ENCODE measurements at places on chromosomes 2 and 18.

DNA sequence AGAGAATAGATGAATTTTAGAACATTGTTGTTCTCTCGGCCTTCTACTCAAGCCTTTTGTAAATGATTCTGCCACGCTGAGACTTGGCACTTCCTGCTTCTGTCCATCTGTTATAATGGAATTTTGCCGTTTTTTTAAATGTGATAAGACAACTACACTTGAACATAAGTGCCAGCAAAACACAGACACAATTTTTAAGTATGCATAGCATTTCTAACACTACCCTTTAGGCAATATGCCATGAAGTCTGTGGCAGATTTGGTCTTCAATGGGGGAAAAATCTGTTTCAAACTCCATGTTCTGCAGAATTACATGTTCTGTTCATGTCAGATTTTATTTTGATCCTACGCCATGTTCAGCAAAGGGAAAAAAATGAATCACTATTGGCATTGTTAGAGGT, 1170.7 kb upstream of the SLC39A10 start:
- DNase-seq = no peak

- DNase-seq = peak; percentile 33
Measured at GRCh38 chr2:15058015-15058720, 425.7 kb downstream of the LRATD1 start.

GRCh38 chr2:120711694-120712093, 24.0 kb upstream of the GLI2 start:
- DNase-seq = no peak

DNA sequence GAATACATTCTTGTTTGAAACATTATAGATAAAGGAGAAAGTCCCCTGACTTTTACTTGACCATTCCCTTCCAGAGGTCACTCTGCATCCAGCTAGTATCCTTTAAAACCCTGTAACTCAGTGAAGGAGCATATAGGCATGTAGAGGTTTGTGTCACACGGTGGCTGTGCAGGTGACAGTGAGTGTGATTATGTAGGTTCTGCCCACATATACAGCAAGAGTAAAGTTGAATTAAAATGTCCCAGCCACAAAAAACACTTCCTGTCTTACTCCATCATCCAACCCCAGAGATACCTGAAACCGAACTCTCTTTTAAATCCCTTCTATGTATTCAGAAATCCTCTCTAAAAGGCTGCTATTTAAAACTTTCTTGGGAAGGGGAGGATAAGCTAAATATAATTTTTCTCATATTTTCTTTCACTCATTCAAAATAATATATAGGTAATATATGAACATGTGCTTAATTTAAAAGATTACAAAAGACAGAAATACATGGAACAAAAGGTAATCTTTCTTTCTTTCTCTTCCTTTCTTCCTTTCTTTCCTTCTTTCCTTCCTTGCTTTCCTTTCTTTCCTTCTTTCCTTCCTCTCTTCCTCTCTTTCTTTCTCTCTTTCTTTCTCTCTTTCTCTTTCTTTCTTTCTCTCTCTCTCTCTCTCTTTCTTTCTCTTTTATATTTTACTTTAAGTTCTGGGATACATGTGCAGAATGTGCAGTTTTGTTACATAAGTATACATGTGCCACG, 20.6 kb upstream of the ACSL3 start:
- DNase-seq = no peak

DNA sequence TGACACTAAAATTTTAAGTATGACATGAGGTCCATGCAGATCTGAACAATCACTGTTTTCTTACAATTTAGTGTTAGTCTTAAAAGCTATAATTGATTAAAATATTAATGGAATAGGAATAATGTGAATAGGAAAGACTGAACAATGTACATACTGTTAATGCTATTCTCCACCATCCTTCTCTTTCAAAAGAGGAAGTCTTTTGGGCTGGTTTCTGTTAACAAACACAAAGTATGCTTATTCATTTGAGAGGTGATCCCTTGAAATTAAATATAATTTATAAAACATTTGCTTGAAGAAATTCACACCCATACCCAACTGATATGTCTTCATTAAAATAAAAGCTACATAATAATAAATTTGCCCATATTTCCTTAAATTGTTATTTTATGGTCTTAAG, 2.3 kb downstream of the STPG4 start:
- no peak for DNase-seq

All from CMK (cell line).